Eye (tissue), 1 donor: ENCODE measurements at places on chromosomes 1 and 21.

- no peak for DNase-seq
Observed at GRCh38 chr1:94940738-94941137, 13.8 kb upstream of the CNN3 start.

GRCh38 chr1:22609291-22609690 lies 27.1 kb upstream of the C1QA start:
- DNase-seq, result no peak

- no peak for DNase-seq
Observed at GRCh38 chr1:53553734-53554509, 94.7 kb downstream of the DMRTB1 start.

- DNase-seq, result no peak
Observed at GRCh38 chr1:117188816-117189437, 21.8 kb downstream of the VTCN1 start.

GRCh38 chr1:98761219-98761865 lies 99.8 kb downstream of the SNX7 start:
- DNase-seq, result no peak

- DNase-seq, result no peak
Observed at GRCh38 chr1:147086129-147086528, 86.1 kb downstream of the PRKAB2 start.

GRCh38 chr1:63622849-63623566 lies 29.8 kb downstream of the PGM1 start:
- DNase-seq, result no peak

DNA sequence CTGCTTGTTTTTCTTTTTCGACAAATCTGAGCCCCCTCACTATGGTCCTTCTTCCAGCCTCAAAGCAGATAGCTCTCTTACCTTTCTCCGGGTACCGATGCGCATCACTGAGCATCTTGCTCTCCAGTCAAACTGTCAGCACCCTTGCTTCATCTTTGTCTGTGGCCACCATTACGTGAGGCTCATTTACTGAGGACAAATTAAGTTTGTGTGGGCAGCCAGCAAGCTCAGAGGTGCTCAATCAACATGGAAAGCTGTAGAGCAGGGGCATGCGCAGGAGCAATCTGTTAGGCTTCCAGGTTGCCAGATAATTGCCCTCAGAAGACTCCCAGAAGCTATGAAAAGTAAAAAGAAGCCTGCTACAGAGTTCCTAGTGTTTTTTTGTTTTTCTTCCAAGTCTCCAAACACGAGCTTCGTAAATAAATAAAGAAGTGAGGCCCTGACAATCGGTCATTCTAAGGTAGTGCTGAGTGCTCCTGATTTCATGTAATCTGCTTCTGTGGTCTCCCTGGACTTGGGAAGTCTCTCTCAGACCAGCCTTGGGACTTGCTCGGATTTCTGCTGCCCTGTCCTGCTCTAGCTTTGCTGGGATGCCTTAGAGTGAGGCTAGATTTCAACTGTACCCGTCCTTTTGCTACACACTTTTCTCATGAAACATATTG lies 1.8 kb downstream of the C1orf53 start:
- peak; percentile 49 for DNase-seq

DNA sequence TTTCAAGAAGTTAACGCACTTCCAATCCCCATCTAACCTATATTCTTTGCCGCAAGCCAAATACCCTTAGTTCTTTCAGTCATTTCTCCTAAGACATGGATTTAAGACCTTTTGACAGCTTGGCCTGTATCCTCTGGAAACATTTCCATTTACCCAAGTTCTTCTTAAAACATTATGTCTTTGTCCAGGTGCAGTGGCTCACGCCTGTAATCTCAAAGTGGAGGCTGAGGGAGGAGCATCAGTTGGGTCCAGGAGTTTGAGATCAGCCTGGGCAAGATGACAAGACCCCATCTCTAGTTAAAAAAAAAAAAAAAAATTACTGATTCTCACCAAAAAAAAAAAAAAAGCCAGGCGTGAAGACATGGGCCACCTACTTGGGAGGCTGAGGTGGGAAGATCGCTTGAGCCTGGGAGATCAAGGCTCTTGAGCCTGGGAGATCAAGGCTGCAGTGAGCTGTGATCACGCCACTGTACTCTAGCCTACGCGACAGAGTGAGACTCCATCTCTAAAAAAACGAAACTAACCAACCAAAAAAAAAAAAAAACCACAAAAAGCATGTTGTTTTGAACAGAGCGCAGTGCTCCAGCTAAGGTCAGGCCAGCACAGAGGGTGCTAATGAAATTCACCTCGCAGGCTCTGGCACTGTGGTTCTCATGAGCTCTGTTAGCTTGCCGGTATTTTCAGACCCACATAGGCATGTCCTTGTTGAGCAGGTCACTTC lies 36.0 kb downstream of the NUAK2 start:
- no peak for DNase-seq

DNA sequence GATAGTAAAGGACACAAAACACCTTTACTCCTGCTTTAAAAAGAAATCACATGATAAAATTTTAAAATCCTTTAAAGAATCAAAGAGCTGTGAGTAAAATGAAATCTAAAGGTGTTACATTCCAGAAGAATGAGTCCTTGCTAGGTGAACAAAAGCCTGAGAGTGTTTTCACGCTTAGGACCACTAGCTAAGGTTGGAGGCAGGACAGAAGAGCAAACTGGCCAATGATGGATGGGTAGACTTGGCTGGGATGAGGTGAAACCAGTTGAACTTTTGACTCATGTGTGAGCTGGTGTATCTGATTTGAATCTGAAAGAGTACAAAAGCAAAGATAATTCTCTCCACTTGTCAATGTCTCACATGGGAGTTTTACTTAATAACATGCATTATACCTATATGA lies 35.1 kb downstream of the CATSPERE start:
- DNase-seq, result no peak

GRCh38 chr1:177307771-177308170 lies 137.0 kb downstream of the BRINP2 start:
- DNase-seq, result no peak

GRCh38 chr1:113488576-113489177 lies 98.4 kb downstream of the MAGI3 start:
- no peak for DNase-seq
